Psoas muscle (tissue), 8 donors: ENCODE measurements at places on chromosomes 7 and 10. TPM values are rescaled to one million over a fixed set of nuclear protein-coding genes. Genes with fewer than 3 reads are reported as not detected.
A peak's percentile ranks its signal among the peaks of the same experiment; 100 is the strongest.

DNA sequence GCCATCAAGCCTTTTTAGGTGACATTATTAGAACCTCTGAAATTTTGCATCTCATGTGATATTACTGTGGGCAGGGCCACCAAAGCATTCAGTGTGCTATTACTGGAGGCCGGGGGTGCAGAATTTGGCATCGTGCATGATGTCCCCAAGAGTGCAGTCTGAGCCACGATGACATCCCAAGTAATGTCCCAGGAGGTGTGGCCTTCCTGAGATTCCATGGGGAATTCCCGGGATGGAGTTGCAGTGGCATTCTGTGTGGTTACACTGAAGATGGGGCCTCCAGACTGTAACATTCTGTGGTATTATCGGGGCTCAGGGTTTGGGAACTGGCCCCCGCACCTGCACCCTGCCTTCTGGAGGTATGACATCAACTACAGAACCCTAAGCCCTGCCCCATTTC lies 9.1 kb downstream of the LDB3 start:
- no peak for DNase-seq
- peaks cover 98% of the 10 kb centered on the region for H3K4me1 ChIP-seq
- no peak overlapping the region for H3K4me3 ChIP-seq
- peak overlapping the region; percentile 92 for H3K27ac ChIP-seq

DNA sequence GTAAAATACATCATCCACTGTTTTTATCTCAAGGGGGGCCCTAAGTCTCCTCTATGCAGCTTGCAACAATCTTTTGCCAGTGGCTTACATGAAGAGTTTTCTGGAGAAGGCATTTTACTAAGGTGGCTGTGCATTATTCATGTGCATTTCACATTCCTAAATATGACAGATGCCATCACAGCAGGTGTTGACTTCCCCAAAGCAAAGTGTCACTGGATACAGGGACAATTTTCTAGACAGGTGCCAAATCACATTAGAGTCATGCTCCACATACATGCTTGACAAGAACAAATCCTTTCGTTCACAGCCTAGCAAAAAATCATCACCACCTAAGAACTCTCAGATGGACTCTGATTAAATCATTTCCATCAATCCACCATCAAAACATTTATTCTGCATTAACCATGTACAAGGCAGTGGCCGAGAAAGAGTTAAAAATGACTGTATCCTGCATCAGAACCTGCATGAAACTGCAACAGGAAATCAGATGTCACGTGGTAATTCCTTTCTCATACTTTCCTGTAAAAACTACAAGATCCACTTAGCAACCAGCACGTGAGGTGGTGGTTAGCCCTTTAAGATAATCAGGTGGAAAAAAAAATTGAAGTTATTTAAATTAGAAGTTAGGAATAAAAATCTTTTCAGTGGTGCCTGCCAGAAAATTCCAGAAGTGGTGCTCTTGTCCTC lies 88.2 kb upstream of the AFAP1L2 start:
- H3K36me3 ChIP-seq = peaks cover 4% of the 10 kb centered on the region
- no peak for DNase-seq
- H3K4me1 ChIP-seq = no peaks in the 10 kb centered on the region
- no peaks in the 10 kb centered on the region for H3K27me3 ChIP-seq
- no peak overlapping the region for H3K4me3 ChIP-seq

- H3K27me3 ChIP-seq = no peaks in the 10 kb centered on the region
These were observed 18.6 kb upstream of the DRGX start for GRCh38 chr10:49414496-49414895.

- no peaks in the 10 kb centered on the region for H3K27me3 ChIP-seq
- no peak overlapping the region for H3K27ac ChIP-seq
- DNase-seq = no peak
- H3K36me3 ChIP-seq = no peaks in the 10 kb centered on the region
- no peaks in the 10 kb centered on the region for H3K4me1 ChIP-seq
These were observed 945 bp downstream of the TAS2R40 start for GRCh38 chr7:143222782-143223181.

GRCh38 chr10:122258136-122259074 lies 12.7 kb upstream of the BTBD16 start:
- no peaks in the 10 kb centered on the region for H3K27me3 ChIP-seq
- no peak overlapping the region for H3K27ac ChIP-seq
- H3K4me1 ChIP-seq = peaks cover 4% of the 10 kb centered on the region

GRCh38 chr7:82672078-82672477 lies 228.5 kb upstream of the CACNA2D1 start:
- no peaks in the 10 kb centered on the region for H3K27me3 ChIP-seq
- H3K4me3 ChIP-seq = no peak overlapping the region
- no peak for DNase-seq
- H3K36me3 ChIP-seq = no peaks in the 10 kb centered on the region
- no peak overlapping the region for H3K27ac ChIP-seq

DNA sequence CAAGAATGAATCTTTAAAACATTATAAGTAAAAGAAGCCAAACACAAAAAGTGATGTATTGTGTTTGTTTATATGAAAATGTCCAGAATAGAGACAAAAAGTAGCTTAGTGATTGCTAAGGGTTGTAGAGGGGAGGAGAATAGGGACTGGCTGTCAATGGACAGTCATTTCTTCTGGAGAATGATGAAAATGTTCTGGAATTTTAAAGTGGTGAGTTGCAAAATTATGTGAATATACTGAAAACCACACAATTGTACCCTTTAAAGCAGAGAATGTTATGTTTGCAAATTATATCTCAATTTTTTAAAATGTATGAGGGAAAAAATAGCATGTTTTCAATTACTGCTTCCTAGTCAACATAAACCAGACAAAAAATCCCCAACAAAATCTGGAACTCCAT lies 174.2 kb downstream of the KMT2E start:
- no peak overlapping the region for H3K4me3 ChIP-seq
- H3K36me3 ChIP-seq = no peaks in the 10 kb centered on the region
- H3K27ac ChIP-seq = no peak overlapping the region
- peaks cover 5% of the 10 kb centered on the region for H3K4me1 ChIP-seq
- no peak for DNase-seq

- H3K27me3 ChIP-seq = no peaks in the 10 kb centered on the region
- H3K4me3 ChIP-seq = no peak overlapping the region
- no peaks in the 10 kb centered on the region for H3K36me3 ChIP-seq
These were observed 4.6 kb downstream of the HABP2 start for GRCh38 chr10:113557424-113557862.

- no peak overlapping the region for H3K4me3 ChIP-seq
- DNase-seq = no peak
- H3K27ac ChIP-seq = no peak overlapping the region
- no peaks in the 10 kb centered on the region for H3K4me1 ChIP-seq
- no peaks in the 10 kb centered on the region for H3K36me3 ChIP-seq
These were observed 614.9 kb upstream of the FZD8 start for GRCh38 chr10:36256948-36257356.

EPO gene
- total RNA-seq = not detected

CRPPA gene
- 4.1 TPM for total RNA-seq

CDC123 gene
- total RNA-seq = 41.2 TPM

ANXA7 gene
- total RNA-seq = 134 TPM

TUBB8 gene
- total RNA-seq = not detected

EXOC4 gene
- 39.0 TPM for total RNA-seq
